T-helper 2 cell treated with Interferon-gamma antibody and Interleukin-4, amounts not matched to agents 5 μg/mL and 100 μg/mL, for 36 hours (primary cell): ENCODE measurements at places on chromosomes 11 and 22.

DNA sequence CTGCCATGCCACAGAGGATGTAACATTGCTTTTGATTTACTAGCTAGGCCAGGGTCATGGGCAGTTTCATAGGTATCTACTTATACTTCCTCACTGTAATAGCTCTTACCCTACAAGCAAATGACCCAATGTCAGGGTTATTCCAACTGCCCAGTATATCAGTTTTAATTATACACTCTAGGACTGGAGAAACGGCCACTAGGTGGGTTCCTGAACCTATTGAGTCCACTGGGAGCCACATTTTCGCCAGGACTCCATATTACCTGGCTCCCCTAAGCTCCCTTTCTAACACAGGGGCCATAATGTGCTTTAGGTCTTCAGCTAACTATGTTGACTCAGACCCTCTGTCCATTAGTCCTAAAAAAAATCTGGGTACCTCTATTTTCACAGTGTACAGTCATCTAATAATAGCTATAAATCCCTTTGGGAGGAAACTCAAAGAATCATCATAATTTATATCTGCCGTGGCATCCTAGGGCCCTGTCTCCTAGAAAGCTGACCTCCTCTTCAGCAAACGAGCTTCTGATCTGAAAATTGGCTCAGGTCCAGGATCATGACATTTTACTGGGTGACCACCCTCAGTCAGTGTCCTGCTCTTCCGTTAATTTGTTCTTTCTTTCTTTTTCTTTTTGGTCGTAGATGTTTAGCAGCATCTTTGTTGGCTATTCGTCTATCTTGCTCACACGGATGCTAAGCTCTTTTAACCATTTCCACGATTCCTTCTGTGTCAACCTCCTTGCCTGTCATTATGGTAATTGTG is 244.3 kb downstream of the FAM76B start:
- H3K4me1 ChIP-seq: peaks cover 6% of the 10 kb centered on the region
- H3K4me3 ChIP-seq: no peak overlapping the region
- H3K27ac ChIP-seq: no peak overlapping the region
- no peak for DNase-seq

GRCh38 chr11:65559951-65560537 is 1.9 kb upstream of the LTBP3 start:
- no peak overlapping the region for H3K4me3 ChIP-seq
- no peaks in the 10 kb centered on the region for H3K36me3 ChIP-seq
- DNase-seq: no peak
- peaks cover 34% of the 10 kb centered on the region for H3K4me1 ChIP-seq

GRCh38 chr22:46732041-46732379 is 6.0 kb downstream of the CERK start:
- H3K4me3 ChIP-seq: no peak overlapping the region
- no peak for DNase-seq
- no peaks in the 10 kb centered on the region for H3K27me3 ChIP-seq
- no peak overlapping the region for H3K27ac ChIP-seq
- peaks cover 28% of the 10 kb centered on the region for H3K36me3 ChIP-seq

- no peaks in the 10 kb centered on the region for H3K36me3 ChIP-seq
- no peak overlapping the region for H3K27ac ChIP-seq
- DNase-seq: no peak
- no peak overlapping the region for H3K4me3 ChIP-seq
Observed at GRCh38 chr22:39731881-39732555, 161.5 kb downstream of the CACNA1I start.

- H3K27ac ChIP-seq: no peak overlapping the region
- DNase-seq: no peak
- H3K4me1 ChIP-seq: no peaks in the 10 kb centered on the region
Observed at GRCh38 chr11:61854966-61855714, 27.0 kb downstream of the FADS2 start.

- no peaks in the 10 kb centered on the region for H3K27me3 ChIP-seq
- H3K4me1 ChIP-seq: peaks cover 8% of the 10 kb centered on the region
- H3K4me3 ChIP-seq: no peak overlapping the region
- H3K27ac ChIP-seq: no peak overlapping the region
- H3K36me3 ChIP-seq: no peaks in the 10 kb centered on the region
- peak; percentile 52 for DNase-seq
Observed at GRCh38 chr11:57432714-57433163, 5.8 kb upstream of the SLC43A3 start.

DNA sequence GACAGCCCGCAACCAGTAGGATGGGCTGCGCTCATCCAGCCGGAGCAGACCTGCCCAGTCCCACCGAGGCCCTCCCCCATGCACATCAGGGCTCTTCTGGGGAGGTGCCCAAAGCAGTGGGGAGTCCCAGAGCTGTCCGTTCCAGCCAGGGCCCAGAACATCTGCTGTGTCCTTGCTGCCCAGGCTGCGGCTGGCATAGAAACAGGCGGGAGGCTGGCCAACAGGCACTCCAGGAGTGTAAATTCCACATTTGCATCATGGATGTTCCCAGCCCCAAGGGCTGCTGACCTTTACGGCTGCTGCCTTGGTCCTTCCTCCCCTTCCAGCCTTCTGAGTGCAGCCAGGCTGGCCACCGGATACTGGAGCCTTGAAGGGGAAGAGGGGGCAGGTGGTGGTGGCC is 30.0 kb upstream of the SYT7 start:
- no peaks in the 10 kb centered on the region for H3K27me3 ChIP-seq
- H3K4me3 ChIP-seq: no peak overlapping the region
- no peaks in the 10 kb centered on the region for H3K4me1 ChIP-seq
- no peaks in the 10 kb centered on the region for H3K36me3 ChIP-seq
- no peak for DNase-seq
- H3K27ac ChIP-seq: no peak overlapping the region

DNA sequence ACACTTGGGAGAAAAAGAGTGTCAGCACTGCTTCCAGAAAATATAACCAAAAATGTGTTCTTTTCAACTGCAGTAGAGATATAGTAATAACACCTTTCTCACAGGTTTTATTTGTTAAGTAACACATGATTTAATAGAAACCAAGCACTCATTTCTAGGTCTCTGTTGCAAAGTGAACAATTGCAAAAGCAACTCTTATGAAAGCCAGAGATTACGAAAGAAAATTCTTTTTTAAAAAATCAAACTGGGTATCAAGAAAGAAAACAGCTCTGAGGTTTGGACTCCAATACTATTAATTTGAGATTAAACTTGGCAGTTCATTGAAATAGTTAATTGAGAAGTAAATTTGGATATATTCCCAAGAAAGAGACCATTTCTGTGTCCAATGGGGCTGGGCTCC is 9.8 kb upstream of the XKR3 start:
- H3K27me3 ChIP-seq: peaks cover 26% of the 10 kb centered on the region
- H3K4me3 ChIP-seq: no peak overlapping the region
- no peaks in the 10 kb centered on the region for H3K36me3 ChIP-seq
- DNase-seq: no peak
- H3K27ac ChIP-seq: no peak overlapping the region

- H3K27me3 ChIP-seq: peaks cover 26% of the 10 kb centered on the region
- H3K4me1 ChIP-seq: no peaks in the 10 kb centered on the region
- H3K27ac ChIP-seq: no peak overlapping the region
Observed at GRCh38 chr11:13993096-13993765, 30.7 kb downstream of the SPON1 start.

DNA sequence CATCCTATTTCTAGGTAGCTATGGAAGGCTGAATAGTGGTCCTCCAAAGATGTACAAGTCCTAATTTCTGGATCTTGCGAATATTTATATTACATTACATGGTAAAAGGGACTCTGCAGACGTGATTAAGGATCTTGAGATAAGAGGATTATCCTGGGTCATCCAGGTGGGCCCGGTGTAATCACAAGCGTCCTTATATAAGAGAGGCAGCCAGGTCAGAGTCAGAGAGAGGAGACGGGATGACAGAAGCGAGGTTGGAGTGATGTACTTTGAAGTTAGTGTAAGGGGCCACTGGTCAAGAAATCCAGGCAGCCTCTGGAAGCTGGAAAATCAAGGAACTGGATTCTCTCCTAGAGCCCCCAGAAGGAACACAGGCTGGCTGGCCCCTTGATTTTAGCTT is 70.1 kb upstream of the MYOD1 start:
- no peaks in the 10 kb centered on the region for H3K4me1 ChIP-seq
- no peak overlapping the region for H3K27ac ChIP-seq
- H3K4me3 ChIP-seq: no peak overlapping the region
- DNase-seq: no peak
- no peaks in the 10 kb centered on the region for H3K36me3 ChIP-seq
- H3K27me3 ChIP-seq: peaks cover 25% of the 10 kb centered on the region

DNA sequence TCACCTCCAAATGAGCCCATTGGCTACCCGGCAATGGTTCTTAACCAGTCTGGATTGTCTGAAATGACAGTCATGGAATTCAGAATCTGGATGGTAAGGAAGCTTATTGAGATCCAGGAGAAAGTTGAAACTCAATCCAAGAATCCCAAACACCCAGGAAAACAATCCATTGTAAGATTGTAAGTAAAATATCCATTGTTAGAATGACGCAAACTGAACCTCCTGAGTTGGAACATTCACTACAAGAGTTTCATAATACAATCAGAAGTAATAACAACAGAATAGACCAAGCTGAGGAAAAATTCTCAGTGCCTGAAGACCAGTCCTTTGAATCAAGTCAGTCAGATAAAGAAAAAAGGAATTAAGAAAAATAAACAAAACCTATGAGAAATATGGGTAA is 22.1 kb downstream of the OR8G5 start:
- no peak overlapping the region for H3K4me3 ChIP-seq
- no peak overlapping the region for H3K27ac ChIP-seq
- H3K36me3 ChIP-seq: no peaks in the 10 kb centered on the region
- peaks cover 11% of the 10 kb centered on the region for H3K4me1 ChIP-seq
- peaks cover 17% of the 10 kb centered on the region for H3K27me3 ChIP-seq

DNA sequence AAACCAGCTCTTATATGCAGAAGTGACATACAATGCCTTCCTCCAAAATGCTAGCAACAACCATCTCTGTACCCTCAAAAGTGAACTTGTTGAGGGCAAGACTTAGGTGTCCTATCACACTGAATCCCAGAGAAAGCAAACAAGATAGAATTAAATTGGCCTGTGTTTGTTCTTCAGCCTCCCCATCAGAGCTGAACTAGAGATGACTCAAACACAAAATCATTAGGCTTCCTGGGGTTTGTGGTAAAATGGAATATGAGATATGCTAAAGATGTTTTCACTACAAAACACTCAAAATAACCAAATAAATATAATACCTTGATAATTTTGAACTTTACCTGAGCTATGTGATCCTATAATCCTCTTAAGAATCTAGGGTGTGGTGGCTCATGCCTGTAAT is 31.6 kb downstream of the ZNF214 start:
- H3K27ac ChIP-seq: no peak overlapping the region
- H3K36me3 ChIP-seq: no peaks in the 10 kb centered on the region
- no peaks in the 10 kb centered on the region for H3K4me1 ChIP-seq
- DNase-seq: no peak

GRCh38 chr11:46475051-46475925 is 83.7 kb upstream of the CHRM4 start:
- H3K36me3 ChIP-seq: no peaks in the 10 kb centered on the region
- H3K4me1 ChIP-seq: peaks cover 4% of the 10 kb centered on the region
- no peak for DNase-seq
- no peaks in the 10 kb centered on the region for H3K27me3 ChIP-seq
- H3K27ac ChIP-seq: no peak overlapping the region

GRCh38 chr22:47693606-47694005 is 931.2 kb downstream of the TBC1D22A start:
- H3K4me1 ChIP-seq: no peaks in the 10 kb centered on the region
- no peak for DNase-seq
- no peaks in the 10 kb centered on the region for H3K27me3 ChIP-seq
- H3K36me3 ChIP-seq: no peaks in the 10 kb centered on the region
- H3K4me3 ChIP-seq: no peak overlapping the region

DNA sequence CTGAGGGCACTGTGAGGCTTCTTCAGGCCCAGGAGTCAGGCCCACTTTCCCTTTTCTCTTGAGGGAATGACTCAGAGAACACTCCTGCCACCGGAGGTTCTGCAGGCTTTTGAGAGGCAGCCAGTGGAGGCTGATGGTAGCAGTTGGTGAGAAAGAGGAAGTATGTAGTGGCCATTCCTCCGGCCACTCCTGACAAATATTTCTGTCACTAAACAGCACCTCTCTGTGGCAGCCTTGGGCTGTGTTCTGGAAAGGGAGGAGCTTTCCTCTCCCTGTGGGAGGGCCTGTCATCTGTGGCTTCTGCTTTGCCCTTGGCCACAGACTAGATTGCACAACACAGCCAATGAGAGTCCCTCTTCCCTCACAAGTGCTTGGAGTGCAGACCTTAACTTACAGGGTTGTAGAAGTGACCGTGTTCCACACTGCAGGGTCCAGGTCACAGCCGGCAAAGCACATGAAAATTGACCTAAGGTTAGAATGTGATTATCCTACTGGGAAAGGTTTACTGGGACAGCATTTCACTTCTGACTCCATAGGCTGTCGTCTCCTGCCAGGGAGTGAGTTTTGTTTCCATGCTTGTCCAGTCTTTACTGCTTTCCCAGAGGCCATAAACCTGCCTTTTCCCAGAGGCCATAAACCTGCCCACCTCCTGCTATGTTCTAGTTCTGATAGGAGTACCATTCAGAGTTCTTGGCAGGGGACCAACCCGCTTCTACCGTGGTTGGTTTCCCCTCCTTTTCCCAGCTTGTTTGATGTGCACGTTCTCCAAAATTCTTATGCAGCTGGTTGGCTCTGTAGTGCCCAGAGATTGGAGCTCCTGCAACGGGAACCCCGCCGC is 33.3 kb downstream of the MARK2 start:
- DNase-seq: peak; percentile 53
- peaks cover 36% of the 10 kb centered on the region for H3K36me3 ChIP-seq
- H3K27me3 ChIP-seq: no peaks in the 10 kb centered on the region
- H3K4me1 ChIP-seq: peaks cover 50% of the 10 kb centered on the region

GRCh38 chr11:1062075-1062820 is 12.4 kb upstream of the MUC2 start:
- H3K27me3 ChIP-seq: peaks cover 6% of the 10 kb centered on the region
- H3K27ac ChIP-seq: no peak overlapping the region
- H3K4me1 ChIP-seq: no peaks in the 10 kb centered on the region
- H3K36me3 ChIP-seq: no peaks in the 10 kb centered on the region

DNA sequence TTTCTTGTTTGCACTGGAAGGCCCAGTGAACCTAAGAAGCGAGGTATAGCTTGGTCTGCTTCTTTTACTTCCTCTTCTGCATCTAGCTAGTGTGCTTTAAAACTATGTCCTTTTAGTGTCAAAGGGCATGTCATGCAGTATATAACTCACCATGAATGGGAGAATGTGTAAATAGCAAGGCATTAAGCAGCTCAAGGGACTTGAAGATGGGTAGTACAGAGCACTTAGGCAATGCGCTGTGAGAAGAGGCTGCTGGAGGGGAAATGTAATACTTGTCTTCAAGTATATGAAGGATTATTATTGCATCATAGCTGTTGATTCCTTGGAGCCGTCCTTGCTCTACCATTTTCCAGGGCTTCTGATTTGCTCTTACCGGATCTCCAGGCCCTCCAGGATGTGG is 7.6 kb downstream of the MAML2 start:
- H3K4me1 ChIP-seq: peaks cover 58% of the 10 kb centered on the region
- H3K27me3 ChIP-seq: no peaks in the 10 kb centered on the region
- no peak overlapping the region for H3K27ac ChIP-seq
- peaks cover 14% of the 10 kb centered on the region for H3K36me3 ChIP-seq
- H3K4me3 ChIP-seq: no peak overlapping the region
- no peak for DNase-seq

DNA sequence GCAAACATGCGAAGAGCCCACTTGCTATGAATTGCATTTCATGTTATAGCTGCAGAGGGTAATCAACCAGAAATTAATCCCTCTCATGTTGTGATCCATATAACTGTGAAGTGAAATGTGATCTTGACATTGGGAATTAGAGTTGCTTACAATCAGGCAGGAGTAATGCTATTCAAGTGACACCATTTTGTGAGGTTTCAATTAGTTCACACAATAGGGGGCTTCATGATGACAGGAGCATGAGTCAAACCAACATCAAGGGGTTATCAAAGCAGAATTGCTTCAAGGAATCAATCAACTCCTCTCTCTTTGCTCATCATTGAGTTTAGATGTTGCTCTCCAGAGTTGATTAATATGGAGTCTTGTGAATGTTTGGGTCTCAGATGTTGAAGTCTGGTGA is 1585.2 kb upstream of the TENM4 start:
- no peak overlapping the region for H3K27ac ChIP-seq
- H3K36me3 ChIP-seq: no peaks in the 10 kb centered on the region
- no peaks in the 10 kb centered on the region for H3K4me1 ChIP-seq
- no peak for DNase-seq
